Diencephalon (tissue), 1 donor: ENCODE measurements at places on chromosomes 4 and X. TPM values are rescaled to one million over a fixed set of nuclear protein-coding genes. Genes with fewer than 3 reads are reported as not detected.

Gene SHOX
- total RNA-seq, result 0.23 TPM

Gene RAB9B
- 46.6 TPM for total RNA-seq

Gene GAGE12F
- not detected for total RNA-seq

Gene TMEM31
- not detected for total RNA-seq

Gene SMPX
- total RNA-seq, result not detected

Gene GPR50
- total RNA-seq, result 0.23 TPM

Gene XPNPEP2
- total RNA-seq, result 0.23 TPM

Gene USP17L11
- not detected for total RNA-seq

Gene SHROOM4
- total RNA-seq, result 3.0 TPM

Gene MGARP
- 0.46 TPM for total RNA-seq

Gene RAB33A
- total RNA-seq, result 22.6 TPM

Gene APBB2
- 107 TPM for total RNA-seq

Gene HTN3
- total RNA-seq, result not detected

Gene GAGE10
- total RNA-seq, result not detected

Gene ZFYVE28
- total RNA-seq, result 5.8 TPM

Gene WDR13
- total RNA-seq, result 57.0 TPM

Gene ZMAT1
- total RNA-seq, result 8.5 TPM

Gene HELQ
- 15.9 TPM for total RNA-seq

Gene PPP2R2C
- 111 TPM for total RNA-seq

Gene SPANXN4
- not detected for total RNA-seq

Gene KLB
- 0.46 TPM for total RNA-seq

Gene NIPAL1
- total RNA-seq, result 3.0 TPM
